NCI-H187 treated with DMSO at 0.1 percent for 48 hours (cell line): ENCODE measurements at places on chromosomes 5 and 9.

GRCh38 chr5:68066277-68066955 is 149.1 kb upstream of the PIK3R1 start:
- DNase-seq: no peak

GRCh38 chr5:93281980-93282772 is 298.8 kb downstream of the NR2F1-AS1 start:
- no peak for DNase-seq

- no peak for DNase-seq
These were observed 42.7 kb downstream of the NCS1 start for GRCh38 chr9:130214776-130215340.

- DNase-seq: no peak
These were observed 746.6 kb upstream of the ACO1 start for GRCh38 chr9:31637861-31638260.

DNA sequence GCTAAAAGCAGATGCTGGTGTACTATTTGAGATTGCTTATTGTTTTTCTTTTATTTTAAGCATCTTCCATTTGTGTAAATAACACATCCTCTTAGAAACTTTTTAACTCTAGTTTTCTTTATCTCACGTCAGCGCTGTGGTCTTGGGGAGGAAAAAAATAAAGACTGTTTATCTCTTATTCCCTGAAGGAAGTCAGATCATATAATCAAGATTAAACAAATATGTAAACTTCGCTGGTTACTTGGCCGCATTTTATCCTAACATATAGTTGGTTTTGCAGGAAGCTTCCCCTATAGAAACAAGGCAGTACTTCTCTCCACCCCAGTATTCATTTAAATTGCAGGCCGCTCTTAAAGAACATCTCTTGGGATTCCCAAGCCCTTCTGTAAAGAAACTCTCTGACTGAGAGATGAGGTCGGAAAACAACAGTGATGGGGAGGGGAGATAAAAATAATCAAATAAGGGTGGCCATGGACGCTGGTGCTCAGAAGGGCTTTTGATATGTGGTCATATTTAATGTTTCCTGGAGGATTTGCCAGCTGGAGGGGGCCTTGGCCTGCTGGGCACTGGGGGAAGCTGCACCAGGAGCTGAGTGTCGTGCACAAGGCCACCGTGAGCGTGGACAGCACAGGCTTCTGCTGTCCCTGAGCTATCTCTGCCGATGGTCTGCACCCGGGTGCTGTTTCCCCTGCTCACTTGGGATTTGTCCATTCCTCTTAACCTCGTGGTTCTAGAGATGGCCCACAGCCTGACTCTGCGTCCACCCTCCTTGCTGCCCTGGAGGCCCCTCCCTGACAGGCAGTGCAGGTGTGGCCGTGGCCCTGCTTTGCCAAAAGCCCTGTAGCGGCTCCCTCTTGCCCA is 23.8 kb downstream of the NEURL1B start:
- DNase-seq: no peak

DNA sequence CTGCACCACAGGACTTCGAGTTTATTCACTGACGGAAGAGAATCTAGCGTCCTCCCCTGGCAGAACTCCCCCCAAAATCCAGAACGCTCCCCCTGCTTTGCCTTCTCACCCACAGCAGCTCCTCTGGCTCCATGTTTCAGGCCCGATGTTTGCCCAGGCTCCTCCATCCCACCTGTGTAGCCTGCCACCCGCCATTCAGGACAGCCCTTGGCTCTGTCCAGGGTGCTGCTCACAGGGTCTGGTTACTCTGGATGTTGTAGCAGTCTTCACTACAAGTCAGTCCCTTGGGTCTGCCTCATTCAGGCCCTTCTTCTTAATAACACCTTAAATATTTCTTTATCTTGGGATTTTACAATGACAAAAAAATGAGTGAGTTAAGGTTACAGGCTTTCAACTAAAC is 41.3 kb upstream of the SV2C start:
- DNase-seq: no peak

GRCh38 chr5:41921874-41922273 is 3.2 kb upstream of the FBXO4 start:
- no peak for DNase-seq

GRCh38 chr9:127448112-127448805 is 2.9 kb downstream of the RPL12 start:
- no peak for DNase-seq

DNA sequence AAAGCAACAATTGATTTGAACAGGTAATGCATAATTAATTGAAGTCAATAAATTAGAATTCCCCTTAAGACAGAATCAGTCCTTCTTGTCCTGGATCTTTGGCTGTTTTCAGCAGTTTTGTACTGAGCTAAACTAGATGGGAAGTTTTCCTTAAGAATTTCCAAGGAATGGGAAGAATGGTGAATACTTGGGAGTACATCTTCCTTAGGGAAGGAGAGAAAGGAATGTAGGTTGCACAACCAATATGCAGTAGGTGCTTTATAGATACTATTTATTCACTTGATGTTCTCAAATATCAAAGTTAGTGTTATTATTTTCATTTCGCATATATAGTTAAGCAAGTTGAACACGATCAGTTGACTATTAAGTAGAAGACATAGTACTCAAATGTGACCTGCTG is 183.5 kb upstream of the MAP1B start:
- DNase-seq: no peak

DNA sequence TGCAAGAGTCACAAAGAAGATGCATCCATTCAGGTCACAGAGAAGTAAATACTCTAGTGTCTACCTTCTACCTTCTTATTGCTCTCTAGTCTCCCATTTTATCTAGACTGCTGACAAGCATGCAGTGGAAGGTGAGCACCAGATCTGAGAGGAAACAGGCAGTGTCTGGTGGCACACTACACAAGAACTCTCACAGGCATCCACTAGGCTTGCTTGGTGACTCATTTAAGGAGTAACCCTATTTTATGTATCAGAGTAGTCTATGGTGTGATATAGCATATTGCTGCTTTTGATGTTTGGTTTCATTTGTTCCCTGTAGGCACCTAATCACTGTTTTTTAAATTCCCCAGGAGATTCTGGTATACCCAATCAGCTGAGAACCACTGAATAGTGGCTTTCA is 1.6 kb upstream of the THBS4 start:
- no peak for DNase-seq

DNA sequence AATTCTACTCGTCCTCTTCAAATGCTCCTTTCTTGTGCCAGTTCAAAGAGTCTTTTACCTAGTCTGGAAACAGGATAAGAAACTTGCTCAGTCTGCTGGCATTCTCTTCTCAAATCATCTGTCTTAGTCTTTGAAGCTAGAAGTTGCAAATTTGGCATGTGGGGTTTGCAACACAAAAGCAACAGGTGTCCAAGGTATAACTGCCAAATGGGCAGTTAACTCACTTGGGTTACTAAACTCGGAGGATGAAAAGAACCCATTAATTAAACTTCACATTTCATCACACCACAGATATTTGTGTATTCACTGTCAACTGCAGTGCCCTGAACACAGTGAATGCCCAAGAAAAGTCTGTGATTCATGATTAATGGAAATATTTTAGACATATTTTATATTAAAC is 108.0 kb upstream of the TARS1 start:
- DNase-seq: no peak
